ENCODE measurements at places on chromosomes 5 and 9. TPM values are rescaled to one million over a fixed set of nuclear protein-coding genes. Genes with fewer than 3 reads are reported as not detected.

ANKS6 gene
- 1.7 TPM for polyA plus RNA-seq

NACC2 gene
- polyA plus RNA-seq, result 6.2 TPM

PPP1R2B gene
- polyA plus RNA-seq, result 0.16 TPM

GKAP1 gene
- polyA plus RNA-seq, result 12.4 TPM

FOXD1 gene
- 0.15 TPM for polyA plus RNA-seq

RAPGEF1 gene
- polyA plus RNA-seq, result 0.65 TPM

MELK gene
- polyA plus RNA-seq, result not detected

ATP6V0E1 gene
- 94.1 TPM for polyA plus RNA-seq

SPAAR gene
- polyA plus RNA-seq, result 0.52 TPM

SPINK4 gene
- polyA plus RNA-seq, result not detected

UGT3A1 gene
- not detected for polyA plus RNA-seq

FAM221B gene
- polyA plus RNA-seq, result not detected

CD14 gene
- 3.2 TPM for polyA plus RNA-seq

NME5 gene
- polyA plus RNA-seq, result 113 TPM

IFNA2 gene
- 0.22 TPM for polyA plus RNA-seq

SHOC1 gene
- 0.62 TPM for polyA plus RNA-seq

FGF10 gene
- polyA plus RNA-seq, result not detected

FNIP1 gene
- polyA plus RNA-seq, result 23.5 TPM

HAND1 gene
- not detected for polyA plus RNA-seq

MEF2C gene
- 372 TPM for polyA plus RNA-seq

PCDHGA4 gene
- 0.27 TPM for polyA plus RNA-seq

BASP1 gene
- 4.6 TPM for polyA plus RNA-seq

TSSK1B gene
- polyA plus RNA-seq, result not detected

PLCXD3 gene
- 9.7 TPM for polyA plus RNA-seq

HMMR gene
- polyA plus RNA-seq, result not detected

NUTM2F gene
- polyA plus RNA-seq, result not detected

SUSD3 gene
- not detected for polyA plus RNA-seq

SLC34A3 gene
- polyA plus RNA-seq, result not detected
